ENCODE measurements at places on chromosomes 11 and 22. TPM values are rescaled to one million over a fixed set of nuclear protein-coding genes. Genes with fewer than 3 reads are reported as not detected.

The HTR3B gene
- not detected for total RNA-seq

The OR5A1 gene
- not detected for total RNA-seq

The UBE4A gene
- 30.5 TPM for total RNA-seq

The YAP1 gene
- 96.9 TPM for total RNA-seq

The BTBD18 gene
- not detected for total RNA-seq

The POU2AF2 gene
- not detected for total RNA-seq

The FGF19 gene
- total RNA-seq, result not detected

The PTPRCAP gene
- not detected for total RNA-seq

The CCDC86 gene
- total RNA-seq, result 18.1 TPM

The SYCE3 gene
- total RNA-seq, result not detected

The GRM5 gene
- total RNA-seq, result not detected

All from pericardium fibroblast (primary cell).